ENCODE measurements at places on chromosomes 1 and 21. TPM values are rescaled to one million over a fixed set of nuclear protein-coding genes. Genes with fewer than 3 reads are reported as not detected.

EDN2 gene
- 2.8 TPM for polyA plus RNA-seq

NUP210L gene
- 0.16 TPM for polyA plus RNA-seq

RBM11 gene
- polyA plus RNA-seq = 5.0 TPM

TCEA3 gene
- 51.8 TPM for polyA plus RNA-seq

SH2D1B gene
- 0.14 TPM for polyA plus RNA-seq

DMRTB1 gene
- polyA plus RNA-seq = 0.04 TPM

AKR7A3 gene
- polyA plus RNA-seq = 2.8 TPM

PADI3 gene
- polyA plus RNA-seq = 0.12 TPM

UTP11 gene
- 39.4 TPM for polyA plus RNA-seq

Measured in renal pelvis (tissue), 12 donors.